ENCODE measurements at places on chromosomes 11 and 22.

DNA sequence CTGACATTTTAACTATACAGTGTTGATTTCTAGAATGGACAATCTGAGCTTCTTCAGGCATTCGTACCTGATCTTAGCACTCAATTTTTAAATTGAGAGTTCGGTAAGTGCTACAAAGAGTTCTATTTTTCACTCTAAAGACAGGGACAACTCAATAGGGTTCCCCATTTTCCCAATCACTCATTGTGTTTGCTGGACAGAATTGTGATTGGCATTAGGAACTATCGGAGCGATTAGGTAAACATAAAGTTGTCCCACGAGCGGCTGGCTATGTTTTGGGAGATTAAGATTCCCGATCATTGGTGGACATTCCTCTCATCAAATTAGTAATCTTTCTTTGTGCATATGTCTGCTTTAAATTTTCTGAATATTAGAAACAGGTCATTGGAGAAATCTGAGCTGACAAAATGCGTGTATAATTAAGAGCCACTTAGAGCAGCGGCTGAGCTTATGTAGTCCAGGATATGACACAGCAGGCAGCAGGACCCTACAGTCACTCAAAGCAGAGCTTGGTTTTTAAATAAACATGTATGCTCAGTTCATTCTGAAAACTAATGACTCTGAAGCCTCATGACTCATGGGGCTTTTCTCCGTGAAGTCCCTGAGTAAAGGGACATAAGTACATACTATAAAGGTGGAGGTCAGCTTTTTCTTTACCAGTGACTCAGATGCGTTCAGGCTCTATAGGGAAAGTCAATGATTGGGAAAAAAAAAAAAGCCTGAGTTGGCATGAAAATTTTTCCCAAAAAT is 109.4 kb downstream of the GRIA4 start:
- no peak for DNase-seq

GRCh38 chr22:36180038-36180880 is 19.7 kb upstream of the APOL3 start:
- DNase-seq, result peak; percentile 84

DNA sequence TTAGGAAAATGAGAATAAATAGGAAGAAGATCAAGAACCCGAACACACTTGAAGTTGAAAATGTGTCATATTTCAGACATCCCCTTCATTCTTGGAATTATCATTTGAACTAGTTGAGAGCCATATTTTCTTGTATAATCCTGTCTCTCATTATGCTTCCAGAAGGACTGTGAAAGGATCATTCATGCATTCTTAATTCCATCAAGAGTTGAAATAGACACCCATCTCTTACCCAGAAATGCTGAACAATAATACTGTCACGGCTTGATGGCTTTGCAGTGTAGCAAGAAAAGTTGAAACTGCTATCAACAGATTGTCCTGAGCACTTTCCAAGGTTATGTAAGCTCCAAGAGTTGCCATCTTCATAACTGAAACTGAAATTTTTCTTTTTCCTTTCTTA is 79.7 kb downstream of the ARHGAP42 start:
- no peak for DNase-seq

GRCh38 chr11:134441281-134441680 is 29.2 kb upstream of the B3GAT1 start:
- no peak for DNase-seq

- peak; percentile 22 for DNase-seq
Observed at GRCh38 chr22:20215742-20216141, 52.4 kb downstream of the RTN4R start.

DNA sequence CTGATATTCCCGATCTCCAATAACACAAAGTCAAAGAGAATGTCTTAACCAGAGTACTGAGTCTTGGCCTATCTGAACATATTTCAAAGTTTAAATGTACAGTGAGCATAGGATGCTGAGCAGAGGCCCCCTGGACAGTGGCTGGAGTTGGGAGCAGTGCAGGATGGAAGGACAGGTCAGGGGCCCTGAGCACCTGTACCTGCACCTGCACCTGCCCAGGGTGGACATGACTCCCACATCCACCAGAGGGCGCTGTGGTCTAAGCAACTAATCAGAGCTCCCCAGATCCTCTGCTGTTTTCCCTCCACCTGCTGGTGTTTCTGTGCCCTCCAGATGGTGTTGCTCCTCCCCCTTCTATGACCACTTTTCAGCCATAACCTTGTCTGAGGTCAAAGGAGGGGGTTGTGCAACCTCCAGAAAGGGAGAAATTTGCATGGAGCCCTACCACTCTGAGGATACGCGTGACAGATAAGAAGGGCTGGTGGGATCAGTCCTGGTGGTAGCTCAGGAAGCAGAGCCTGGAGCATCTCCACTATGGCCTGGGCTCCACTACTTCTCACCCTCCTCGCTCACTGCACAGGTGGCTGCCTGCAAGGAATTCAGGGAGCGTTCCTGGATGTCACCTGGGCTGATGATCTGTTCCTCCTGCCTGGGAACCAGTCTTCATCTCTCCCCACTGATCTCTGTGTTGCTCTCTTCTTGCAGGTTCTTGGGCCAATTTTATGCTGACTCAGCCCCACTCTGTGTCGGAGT is 49.1 kb upstream of the VPREB1 start:
- DNase-seq, result peak; percentile 88

GRCh38 chr11:71525188-71525937 is 1.7 kb upstream of the KRTAP5-7 start:
- no peak for DNase-seq

DNA sequence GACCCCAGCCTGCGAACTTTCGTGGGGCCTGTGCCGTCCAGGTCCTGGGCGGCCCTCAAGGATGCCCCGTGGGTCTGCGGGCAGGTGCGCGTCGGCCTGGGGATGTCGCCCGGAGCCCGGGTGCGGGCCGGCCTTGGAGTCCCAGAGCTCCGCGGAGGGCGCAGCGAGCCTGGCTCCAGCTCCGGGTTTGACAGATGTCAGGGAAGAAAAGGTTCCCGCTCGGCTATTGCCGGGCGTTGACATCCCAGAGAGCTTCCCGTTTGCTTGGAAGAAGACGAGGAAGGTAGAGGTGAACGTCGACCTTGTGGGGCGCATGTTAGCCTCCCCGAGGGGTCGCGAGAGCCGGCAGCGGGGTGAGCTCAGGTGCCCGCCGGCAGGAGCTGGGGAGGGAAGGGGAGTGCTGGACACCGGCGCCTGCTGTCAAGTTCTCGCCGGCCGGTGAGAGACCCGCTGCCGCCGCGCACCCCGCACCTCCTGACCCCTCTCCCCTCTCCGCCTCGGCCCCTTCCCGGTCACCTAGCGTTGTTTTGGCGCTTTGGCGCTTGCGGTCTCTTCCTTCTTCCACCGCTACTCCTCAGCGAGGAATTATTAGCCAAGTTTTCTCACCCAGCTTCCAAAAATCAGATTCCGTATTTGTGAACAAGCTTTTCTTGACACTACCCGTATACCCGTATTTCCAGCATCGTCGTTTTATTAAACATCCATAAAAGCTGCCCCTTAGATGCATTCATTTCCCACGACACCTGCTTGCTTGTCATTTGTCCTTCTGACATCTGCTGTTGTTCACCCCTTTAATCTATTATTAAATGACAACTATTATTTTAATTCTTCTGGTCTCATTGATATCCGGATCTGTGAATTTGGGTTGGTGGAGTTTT is 1.3 kb downstream of the BMAL1 start:
- DNase-seq, result no peak
